Stimulated activated CD8-positive, alpha-beta memory T cell treated with anti-CD3 and anti-CD28 coated beads, Interleukin-4, amount 100 ng/mL, for 1 hour (primary cell): ENCODE measurements at places on chromosomes 3 and 15.

GRCh38 chr3:151837057-151837456 lies 23.1 kb downstream of the AADAC start:
- DNase-seq: no peak

GRCh38 chr3:170982733-170983132 lies 43.8 kb downstream of the SLC2A2 start:
- DNase-seq: no peak

DNA sequence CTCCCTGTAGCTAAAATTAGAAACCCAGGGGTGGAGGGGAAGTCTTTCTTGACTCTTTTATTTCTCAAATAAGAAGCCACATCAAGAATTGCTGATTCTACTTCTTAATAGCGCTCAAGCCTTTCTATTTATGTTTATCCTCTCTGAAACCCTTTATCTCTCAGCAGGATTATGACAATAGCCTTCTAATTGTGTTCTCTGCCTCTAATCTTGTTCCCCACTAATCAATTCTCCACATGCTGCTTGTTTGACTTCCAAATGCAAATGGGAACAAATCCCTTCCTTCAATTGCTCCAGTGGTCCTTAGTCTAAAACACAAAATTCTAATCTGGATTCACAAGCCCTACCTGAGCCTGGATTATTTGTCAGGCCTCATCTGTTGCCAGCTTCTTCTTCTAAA lies 43.7 kb upstream of the CFAP20DC start:
- no peak for DNase-seq

DNA sequence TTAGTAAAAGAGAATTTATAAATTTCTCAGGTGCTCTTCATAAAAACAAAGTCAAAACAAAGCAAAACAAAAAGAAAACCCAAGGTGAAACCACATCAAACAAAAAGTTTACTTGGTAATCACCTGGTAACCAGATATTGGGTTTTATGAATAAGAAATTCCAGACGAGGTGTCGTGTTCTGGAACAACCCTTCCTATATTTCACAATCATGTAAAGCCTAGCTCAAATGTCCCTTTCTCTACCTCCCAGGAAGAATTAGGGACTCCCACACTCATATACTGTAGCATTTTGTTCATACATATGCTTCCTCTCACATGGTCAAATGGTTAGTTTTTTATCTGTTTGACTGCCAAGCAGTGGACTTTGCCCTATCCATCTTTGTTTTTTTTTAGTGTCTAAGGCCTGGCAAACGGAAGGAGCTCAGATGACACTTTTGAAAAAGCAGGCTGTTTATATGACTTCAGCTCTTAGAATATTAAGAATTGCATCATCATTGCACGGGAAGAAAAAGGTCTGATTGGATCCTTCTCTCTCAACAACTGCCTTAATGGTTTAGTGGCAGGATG lies 326.7 kb upstream of the TBL1XR1 start:
- DNase-seq: no peak

DNA sequence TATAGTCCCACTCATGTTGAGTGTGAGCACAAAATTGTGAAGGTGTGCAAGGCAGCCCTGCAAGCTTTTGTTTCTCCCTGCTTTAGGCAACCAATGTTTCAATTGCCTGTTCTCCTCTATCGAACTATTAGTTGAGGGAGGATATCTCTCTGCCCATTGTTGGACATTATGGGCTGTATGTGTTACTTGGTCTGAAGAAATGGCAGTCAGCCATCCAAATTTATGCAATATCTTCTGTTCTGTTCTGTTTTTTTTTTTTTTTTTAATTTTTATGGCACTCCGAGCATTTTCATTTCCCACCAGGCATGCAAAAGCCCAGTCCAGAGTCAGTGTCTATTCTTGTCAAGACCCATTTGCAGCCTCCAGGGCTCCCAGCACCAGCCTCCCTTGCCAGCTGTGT lies 44.0 kb downstream of the ANAPC13 start:
- no peak for DNase-seq

- DNase-seq: no peak
Observed at GRCh38 chr3:115293321-115293720, 146.2 kb upstream of the ZBTB20 start.

DNA sequence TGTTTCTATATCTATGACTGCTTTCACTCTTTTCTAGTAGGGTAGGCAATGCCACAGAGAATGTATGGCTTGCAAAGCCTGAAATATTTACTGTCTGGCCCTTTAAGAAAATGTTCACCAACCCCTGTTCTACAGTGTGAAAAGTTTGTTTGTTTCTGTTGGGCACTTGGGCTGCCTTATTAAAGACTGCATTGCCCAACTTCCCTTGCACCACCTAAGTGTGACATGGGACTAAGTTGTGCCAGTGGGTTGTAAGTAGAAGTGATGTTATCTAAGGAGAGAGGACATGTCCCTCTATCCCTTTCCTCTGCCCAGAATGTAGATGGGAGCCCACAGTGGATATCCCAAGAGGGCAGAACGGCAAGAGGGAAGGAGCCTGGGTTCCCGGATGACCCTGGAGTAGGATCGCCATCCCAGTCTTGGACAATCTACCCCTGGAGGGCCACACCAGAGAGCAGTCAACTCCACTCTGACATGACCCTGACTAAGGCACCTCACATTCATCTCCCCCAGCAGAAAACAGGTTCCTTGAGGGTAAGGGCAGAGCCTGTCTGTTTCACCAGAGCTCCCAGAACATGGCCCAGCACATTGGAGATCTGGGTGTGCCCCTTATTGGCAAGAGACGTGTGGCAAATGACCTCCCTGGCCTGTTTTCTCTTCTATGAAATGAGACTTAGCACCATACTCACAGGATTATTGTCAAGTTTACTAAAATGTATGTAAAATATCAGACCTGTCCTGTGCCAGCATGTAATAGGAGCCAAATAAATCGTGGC lies 138.8 kb downstream of the SMAD6 start:
- DNase-seq: no peak

GRCh38 chr15:29888646-29889045 lies 66.4 kb upstream of the TJP1 start:
- DNase-seq: no peak

GRCh38 chr3:6165951-6166350 lies 695.0 kb upstream of the GRM7 start:
- DNase-seq: no peak

DNA sequence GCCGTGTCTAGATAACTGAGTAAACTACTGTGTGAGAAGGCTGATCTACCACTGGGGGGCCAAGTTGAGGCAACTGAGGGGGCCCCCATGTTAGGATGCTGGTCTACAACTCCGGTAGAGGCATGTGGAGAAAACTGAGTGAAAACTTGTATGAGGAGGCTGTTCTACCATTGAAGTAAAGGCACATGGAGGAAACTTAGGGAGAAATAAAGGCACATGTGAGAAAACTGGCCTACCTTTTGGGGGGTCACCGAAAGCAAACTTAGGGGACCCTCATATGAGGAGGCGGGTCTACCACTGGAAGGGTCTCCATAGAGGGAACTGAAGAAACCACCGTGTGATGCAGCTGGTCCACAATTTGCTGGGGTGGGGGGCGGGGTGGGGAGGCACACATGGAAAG lies 155.2 kb downstream of the FBLN2 start:
- DNase-seq: no peak

GRCh38 chr3:67447393-67447792 lies 207.0 kb downstream of the SUCLG2 start:
- no peak for DNase-seq

DNA sequence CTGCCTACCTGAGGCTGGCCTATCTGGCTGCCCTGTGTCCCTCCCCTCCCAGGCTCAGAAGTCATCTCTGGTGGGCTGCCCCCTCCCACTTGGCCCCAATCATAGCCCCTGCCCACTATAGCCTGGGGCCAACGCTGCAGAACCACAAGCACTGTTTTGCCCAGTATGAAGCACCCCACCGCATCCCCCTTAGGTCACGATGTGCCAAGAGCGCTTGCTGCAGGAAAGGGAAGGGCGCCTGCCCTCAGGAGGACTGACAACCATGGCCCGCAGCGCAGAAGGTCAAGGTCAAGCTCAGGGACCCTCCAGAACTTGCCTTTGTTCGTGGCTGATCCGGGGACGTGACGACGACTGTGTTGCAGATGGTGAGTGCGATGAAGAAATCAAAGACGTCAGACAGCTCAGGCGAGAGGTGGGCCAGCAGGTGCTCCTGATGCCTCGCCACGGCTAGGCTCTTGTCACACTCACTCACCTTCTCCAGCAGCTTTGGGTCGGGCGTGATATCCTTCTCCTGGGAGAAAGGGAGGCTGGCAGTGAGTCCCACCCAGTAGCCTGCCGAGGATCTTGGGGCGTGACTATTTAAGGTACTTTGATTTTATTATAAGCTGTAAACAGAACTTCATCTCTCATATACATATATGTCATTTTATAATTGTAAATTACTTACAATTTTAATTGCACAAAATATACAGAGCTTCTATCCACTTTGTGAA lies 146.6 kb downstream of the ATP10A start:
- DNase-seq: no peak

GRCh38 chr3:68953816-68954444 lies 21.6 kb upstream of the TAFA4 start:
- no peak for DNase-seq

- DNase-seq: no peak
Observed at GRCh38 chr3:39067286-39067685, 15.5 kb downstream of the WDR48 start.

GRCh38 chr3:59998058-59998457 lies 948.2 kb upstream of the CFAP20DC start:
- no peak for DNase-seq
